HCT116 (cell line): ENCODE measurements at places on chromosomes 5 and 9. TPM values are rescaled to one million over a fixed set of nuclear protein-coding genes. Genes with fewer than 3 reads are reported as not detected.

DNA sequence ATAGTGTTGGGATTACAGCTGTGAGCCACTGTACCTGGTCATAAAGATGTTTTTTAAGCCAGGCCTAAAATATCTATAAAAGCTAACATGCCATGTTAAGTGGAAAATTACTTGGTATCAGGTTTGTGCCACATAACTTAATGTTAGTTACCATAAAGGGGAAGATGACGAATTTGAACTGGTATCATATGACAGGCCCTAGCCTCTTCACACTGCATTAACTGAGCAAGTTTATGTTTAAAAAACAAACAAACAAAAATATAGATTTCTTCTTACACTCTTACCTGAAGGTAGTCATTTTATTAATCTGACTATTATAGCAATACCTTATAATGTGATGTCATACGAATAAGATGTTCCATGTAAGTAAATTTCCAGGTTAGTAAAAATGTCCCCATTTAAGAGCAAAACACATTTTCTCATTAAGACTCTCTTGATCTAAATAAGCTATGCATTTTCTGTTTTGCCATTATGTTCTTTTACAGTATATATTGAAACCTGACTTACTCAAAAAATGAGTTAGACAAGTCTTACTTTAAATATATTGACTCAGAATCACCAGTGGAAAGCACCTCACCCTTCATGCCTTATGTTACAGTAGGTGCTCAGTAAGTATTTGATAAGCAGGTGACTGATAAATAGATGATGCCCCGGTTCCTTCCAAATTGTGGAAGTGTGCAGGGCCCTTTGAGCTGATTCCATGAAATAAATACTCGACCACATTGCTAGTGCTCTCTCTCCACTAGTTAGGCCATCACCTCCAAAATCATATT lies 125.4 kb downstream of the CDC42SE2 start:
- DNase-seq = no peak

NR6A1 gene
- 9.9 TPM for total RNA-seq

APBB3 gene
- 28.4 TPM for total RNA-seq

DNA sequence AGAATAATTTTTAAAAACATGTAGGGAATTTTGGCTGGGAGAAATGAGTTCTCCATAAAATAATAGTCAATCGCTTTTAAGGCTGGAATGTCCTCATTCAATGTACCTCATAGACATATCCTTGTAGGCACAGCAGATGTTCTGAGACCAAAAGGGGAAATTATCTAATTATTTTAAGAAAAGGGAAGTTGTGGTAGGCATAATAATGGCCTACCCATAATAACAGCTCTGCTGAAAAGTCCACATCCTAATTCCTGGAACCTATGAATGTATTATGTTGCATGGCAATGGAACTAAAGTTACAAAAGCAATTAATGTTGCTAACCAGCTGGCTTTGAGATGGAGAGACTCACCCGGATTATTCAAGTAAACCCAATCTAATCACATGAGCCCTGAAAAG lies 216.1 kb downstream of the TRIM36 start:
- no peak for DNase-seq

DNA sequence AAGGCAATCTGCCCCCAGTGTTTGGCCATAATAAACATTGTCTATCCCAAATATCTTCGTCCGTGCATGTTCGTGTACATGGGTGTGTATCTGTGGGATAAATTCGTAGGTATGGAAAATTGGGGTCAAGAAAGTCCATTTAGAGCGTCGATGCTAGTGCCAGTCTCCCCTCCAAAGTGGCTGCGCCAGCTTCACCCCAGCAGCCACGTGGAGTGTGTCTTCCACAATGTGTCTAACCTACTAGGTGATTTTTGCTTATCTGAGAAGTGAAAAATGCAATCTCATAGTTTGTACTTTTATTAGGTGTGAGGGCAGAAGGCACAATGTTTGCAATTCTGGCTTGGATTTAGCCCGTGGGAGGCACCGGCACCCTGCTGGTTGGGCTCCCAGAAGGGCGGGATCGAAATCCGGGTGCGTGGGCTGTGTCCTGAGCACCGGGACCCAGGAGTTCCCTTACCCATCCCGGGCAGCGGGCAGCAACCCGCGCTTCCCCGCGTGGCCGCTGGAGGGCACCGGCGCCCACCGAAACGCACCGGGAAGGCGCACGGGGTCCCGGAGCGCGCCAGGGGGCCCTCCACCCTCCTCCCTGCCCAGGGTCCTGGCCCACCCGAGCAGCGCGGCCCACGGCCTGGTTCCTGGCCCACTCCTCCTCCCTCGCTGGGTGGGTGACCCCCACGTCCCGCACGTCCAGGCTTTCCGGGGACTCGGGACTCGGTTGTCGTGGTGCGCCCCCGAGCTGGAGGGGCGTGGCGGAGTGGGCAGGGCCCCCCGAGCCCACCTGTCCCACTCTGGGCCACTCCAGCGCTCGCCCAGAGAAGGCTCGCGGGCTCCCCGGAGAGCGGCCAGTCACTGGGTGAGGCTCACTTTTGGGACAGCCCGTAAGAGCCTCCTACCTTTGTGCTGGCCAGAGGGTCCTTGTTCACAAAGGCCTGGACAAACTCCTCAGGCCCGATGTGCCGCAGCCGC lies 55.4 kb upstream of the RNF130 start:
- DNase-seq = no peak
